ENCODE measurements at places on chromosomes 5 and 9.

GRCh38 chr9:29976981-29977380 lies 2403.7 kb upstream of the C9orf72 start:
- no peak for DNase-seq

GRCh38 chr5:100697970-100698369 lies 162.8 kb downstream of the FAM174A start:
- DNase-seq, result no peak

DNA sequence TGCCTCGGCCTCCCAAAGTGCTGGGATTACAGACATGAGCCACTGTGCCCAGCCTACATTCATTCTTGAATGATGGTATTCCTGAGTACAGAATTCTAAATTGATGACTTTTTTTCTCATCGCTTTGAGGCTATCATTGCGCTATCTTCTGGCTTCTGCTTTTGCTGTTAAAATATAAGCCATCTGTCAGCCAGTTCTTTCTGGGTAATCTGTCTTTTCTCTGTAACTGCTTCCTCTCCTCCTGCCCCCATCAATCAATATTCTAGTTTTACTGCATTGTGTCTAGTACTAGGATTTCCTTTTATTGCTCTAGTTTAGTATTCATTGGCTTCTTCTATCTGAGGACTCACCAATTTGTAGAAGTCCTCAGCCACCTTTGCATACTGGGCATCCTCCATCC lies 89.0 kb downstream of the PLPP1 start:
- DNase-seq, result no peak

DNA sequence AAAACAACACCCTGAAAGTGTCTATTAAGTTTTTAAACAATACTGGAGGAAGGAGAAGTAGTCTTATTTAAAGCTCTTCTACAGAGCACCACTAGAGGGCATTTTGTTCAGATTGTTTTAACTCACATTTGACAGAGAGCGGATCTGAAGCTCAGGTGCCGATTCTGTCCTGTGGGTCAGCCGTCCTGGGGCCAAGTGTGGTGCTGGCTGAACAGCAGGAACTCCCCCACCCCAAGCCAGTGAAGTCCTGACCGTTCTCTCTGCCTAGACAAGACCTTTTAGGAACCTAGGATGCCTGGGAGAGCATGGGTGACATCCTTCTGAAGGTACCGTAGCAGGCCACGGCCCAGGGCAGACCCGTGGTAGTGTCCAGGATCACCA lies 3.9 kb downstream of the EXOC3 start:
- peak; percentile 38 for DNase-seq

- DNase-seq, result no peak
These were observed 125.9 kb downstream of the SYK start for GRCh38 chr9:90927496-90927895.

GRCh38 chr9:117425566-117425965 lies 10.7 kb upstream of the ASTN2 start:
- no peak for DNase-seq

DNA sequence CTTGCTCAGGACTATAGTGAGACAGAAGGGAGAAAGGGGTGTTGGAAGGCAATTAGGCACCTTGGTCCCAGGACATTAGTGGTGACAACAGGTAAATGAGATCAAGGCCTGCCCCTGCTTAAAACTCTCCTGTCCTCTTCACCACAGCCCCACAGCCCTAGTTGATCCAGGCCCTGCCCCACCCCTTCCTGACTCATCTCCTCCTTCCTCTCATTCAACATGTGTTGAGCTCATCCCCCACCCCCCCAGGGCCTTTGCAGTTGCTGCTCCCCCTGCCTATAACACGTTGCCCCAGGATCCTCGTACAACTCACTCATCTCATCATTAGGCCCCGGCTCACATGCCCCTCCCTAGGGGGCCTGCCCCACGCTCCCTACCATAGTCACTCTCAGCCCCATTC lies 66.8 kb downstream of the TSPAN17 start:
- no peak for DNase-seq

Data from fibroblast of skin of scalp (primary cell).